ENCODE measurements at places on chromosomes 16 and 17.

GRCh38 chr16:53949715-53950410, 245.9 kb downstream of the FTO start:
- DNase-seq = no peak

GRCh38 chr17:55377671-55378275, 43.9 kb downstream of the MMD start:
- no peak for DNase-seq

GRCh38 chr16:82665025-82665424, 38.3 kb downstream of the CDH13 start:
- DNase-seq = no peak

GRCh38 chr16:22814711-22815105, 746 bp downstream of the HS3ST2 start:
- no peak for DNase-seq

- DNase-seq = no peak
These were observed 43.3 kb downstream of the SALL1 start for GRCh38 chr16:51107742-51108141.

DNA sequence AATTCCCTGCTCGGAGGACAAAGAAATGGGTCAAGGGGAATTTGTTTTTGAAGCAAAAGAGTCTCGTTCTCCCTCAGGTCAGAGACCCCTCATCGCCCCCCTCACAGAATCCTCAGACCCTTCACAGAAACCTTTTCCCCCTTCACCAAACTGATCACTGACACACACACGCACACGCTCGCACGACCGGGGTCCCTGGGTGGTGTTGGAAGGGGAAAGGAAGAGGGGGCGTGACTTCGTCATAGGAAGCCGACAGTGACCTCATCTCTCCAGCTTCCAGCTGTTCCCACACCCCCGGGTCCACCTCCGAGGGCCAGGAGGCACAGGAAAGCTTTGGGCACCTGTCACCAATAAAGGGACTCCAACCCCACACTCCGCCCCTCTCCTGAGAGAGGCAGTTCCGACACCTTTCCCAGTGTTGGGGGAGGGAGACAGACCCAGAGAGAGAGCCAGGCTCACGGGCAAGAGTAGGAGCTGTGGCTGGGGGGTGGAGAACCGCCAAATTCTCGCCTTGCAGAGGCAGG, 1.2 kb downstream of the ASGR1 start:
- DNase-seq = no peak

GRCh38 chr16:81486540-81487061, 42.0 kb downstream of the CMIP start:
- no peak for DNase-seq

All from anterior cingulate cortex (tissue), 58 donors.